ENCODE measurements at places on chromosomes 3 and 15. TPM values are rescaled to one million over a fixed set of nuclear protein-coding genes. Genes with fewer than 3 reads are reported as not detected.

SPINT1 gene
- polyA plus RNA-seq = 0.19 TPM

HRH1 gene
- polyA plus RNA-seq = 1.2 TPM

EIF4A2 gene
- polyA plus RNA-seq = 397 TPM

C3orf49 gene
- polyA plus RNA-seq = 0.08 TPM

KLHL40 gene
- 306 TPM for polyA plus RNA-seq

REC114 gene
- not detected for polyA plus RNA-seq

CLRN1 gene
- not detected for polyA plus RNA-seq

SCN5A gene
- 0.20 TPM for polyA plus RNA-seq

WDR93 gene
- not detected for polyA plus RNA-seq

Measured in psoas muscle (tissue), 8 donors.